Diencephalon (tissue), 1 donor: ENCODE measurements at places on chromosomes 13 and 19. TPM values are rescaled to one million over a fixed set of nuclear protein-coding genes. Genes with fewer than 3 reads are reported as not detected.

Gene ZNF575
- 1.8 TPM for total RNA-seq

Gene IRGC
- not detected for total RNA-seq

Gene C1QTNF9B
- total RNA-seq, result not detected

Gene KL
- total RNA-seq, result 5.1 TPM

Gene PGLYRP2
- total RNA-seq, result not detected

Gene NPAS1
- 3.5 TPM for total RNA-seq

Gene UBA52
- 632 TPM for total RNA-seq

Gene ENOX1
- total RNA-seq, result 30.9 TPM

Gene ZNF90
- total RNA-seq, result 3.9 TPM

Gene ZNF728
- 5.5 TPM for total RNA-seq

Gene CCL25
- not detected for total RNA-seq

Gene C19orf12
- total RNA-seq, result 46.1 TPM

Gene NXNL1
- not detected for total RNA-seq

Gene NCCRP1
- total RNA-seq, result 0.23 TPM

Gene KANK2
- 12.2 TPM for total RNA-seq

Gene CYP4F2
- total RNA-seq, result not detected

Gene ZNF506
- 51.7 TPM for total RNA-seq

Gene LILRB5
- total RNA-seq, result 0.23 TPM

Gene SPIB
- total RNA-seq, result 0.23 TPM

Gene DBP
- 7.6 TPM for total RNA-seq

Gene ZBTB45
- 8.8 TPM for total RNA-seq

Gene POU2F2
- total RNA-seq, result 5.5 TPM

Gene THAP8
- 4.8 TPM for total RNA-seq

Gene PSG7
- total RNA-seq, result not detected

Gene NLRP7
- total RNA-seq, result not detected

Gene ZNF850
- total RNA-seq, result 7.6 TPM

Gene ZNF667
- total RNA-seq, result 27.7 TPM

Gene GSX1
- 0.92 TPM for total RNA-seq

Gene MEDAG
- 0.46 TPM for total RNA-seq

Gene FAM216B
- total RNA-seq, result 17.8 TPM

Gene SELENOV
- total RNA-seq, result not detected

Gene LILRB1
- total RNA-seq, result 0.46 TPM

Gene BCAM
- 7.4 TPM for total RNA-seq

Gene KLK3
- not detected for total RNA-seq

Gene DZIP1
- total RNA-seq, result 84.0 TPM

Gene SCN1B
- total RNA-seq, result 3.9 TPM

Gene MYPOP
- 1.4 TPM for total RNA-seq

Gene GARIN5A
- 7.2 TPM for total RNA-seq

Gene PSG6
- total RNA-seq, result not detected

Gene HCN2
- total RNA-seq, result 27.9 TPM

Gene ZNF547
- 7.8 TPM for total RNA-seq

Gene ADAMTS10
- total RNA-seq, result 42.7 TPM

Gene ZNF737
- 78.9 TPM for total RNA-seq
